ENCODE measurements at places on chromosomes 1 and 21.

DNA sequence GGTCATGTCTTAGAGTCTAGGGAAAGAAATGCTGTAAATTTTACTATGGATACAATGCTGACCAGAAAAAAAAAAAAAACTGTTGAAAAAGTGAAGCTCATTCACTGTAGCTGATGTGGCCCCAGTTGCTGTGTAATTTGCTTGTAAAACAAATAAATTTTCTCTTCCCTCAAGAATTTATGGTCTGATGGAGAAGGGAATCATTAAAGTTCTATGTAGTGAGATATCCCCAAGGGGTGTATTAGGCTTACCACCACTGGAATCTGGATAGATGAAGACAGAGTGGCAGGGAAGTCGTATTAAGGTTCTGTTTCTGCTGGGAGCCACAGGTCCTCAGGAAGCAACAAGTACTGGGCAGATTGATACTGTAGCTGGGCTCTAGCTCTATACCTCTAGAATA is 860.0 kb downstream of the LTN1 start:
- no peak for DNase-seq

DNA sequence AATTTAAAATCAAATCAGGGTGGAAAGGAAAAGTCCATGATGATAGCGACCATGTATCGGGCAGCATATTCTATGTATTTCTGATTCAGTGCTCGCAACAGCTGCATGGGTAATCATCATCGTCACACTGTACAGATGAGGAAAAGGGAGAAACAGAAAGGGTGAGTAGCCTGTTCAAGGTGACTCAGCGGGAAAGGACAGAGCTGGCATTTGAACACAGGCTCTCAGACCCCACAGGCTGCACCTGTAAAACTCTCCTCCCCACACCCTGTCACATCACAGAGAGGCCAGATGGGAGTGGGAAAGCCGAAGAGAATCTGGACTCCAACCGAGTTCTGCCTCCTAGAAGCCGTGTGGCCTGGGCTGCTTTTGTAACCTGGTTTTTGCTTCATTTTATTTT is 14.0 kb downstream of the RUNX1 start:
- DNase-seq: no peak

- DNase-seq: no peak
These were observed 45.9 kb upstream of the KIF26B start for GRCh38 chr1:245108909-245109308.

GRCh38 chr1:209646558-209646957 is 5.7 kb downstream of the LAMB3 start:
- DNase-seq: no peak

- DNase-seq: no peak
These were observed at the start of gene RGS4 for GRCh38 chr1:163069142-163069541. RGS4 (plus strand) TSS chr1:163069361; CDS start chr1:163069485, 124 bp downstream.

DNA sequence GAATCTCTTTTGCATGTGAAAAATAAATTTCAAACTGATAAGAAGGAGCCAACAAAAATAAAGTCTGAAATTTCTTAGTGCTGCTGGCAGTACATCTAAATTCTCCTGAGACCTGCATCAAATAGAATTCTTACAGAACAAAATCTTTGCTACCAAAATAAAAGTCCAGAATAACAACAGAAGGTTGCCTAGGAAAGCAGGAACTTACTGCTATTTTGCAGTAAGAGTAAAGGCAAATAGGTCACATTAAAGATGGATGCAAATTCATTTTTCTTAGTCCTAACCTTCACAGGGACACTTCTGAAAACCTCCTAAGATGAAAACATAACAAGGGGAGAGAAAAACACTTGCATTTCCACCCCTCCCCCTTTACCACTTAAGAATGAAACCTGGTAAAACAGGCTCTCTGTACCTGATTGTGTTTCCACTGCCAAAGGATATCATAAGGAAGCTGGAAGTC is 59.0 kb downstream of the RUSC1 start:
- DNase-seq: no peak

GRCh38 chr1:18976096-18976495 is 19.6 kb upstream of the IFFO2 start:
- DNase-seq: no peak

- DNase-seq: no peak
These were observed 258.0 kb upstream of the FMN2 start for GRCh38 chr1:239833723-239834122.

DNA sequence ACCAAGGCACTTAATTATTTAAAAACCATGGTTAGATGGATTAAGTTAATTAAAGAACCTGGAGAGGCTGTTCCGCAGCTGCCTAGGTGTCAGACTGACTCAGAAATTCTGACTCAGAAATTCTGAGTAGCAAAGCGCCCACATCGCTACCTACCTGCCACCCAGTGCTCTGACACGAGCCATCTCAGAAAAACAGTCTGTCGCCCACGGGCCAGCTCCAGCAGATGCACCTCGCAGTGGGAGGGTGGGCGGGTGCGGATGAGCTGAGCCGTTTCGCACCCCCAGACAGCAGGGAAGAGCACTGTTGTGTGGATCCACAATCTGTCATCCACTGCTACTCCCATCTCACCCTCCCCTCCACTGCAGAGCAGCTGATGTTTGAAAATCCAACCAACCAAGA is 13.5 kb downstream of the KCNK1 start:
- DNase-seq: no peak

DNA sequence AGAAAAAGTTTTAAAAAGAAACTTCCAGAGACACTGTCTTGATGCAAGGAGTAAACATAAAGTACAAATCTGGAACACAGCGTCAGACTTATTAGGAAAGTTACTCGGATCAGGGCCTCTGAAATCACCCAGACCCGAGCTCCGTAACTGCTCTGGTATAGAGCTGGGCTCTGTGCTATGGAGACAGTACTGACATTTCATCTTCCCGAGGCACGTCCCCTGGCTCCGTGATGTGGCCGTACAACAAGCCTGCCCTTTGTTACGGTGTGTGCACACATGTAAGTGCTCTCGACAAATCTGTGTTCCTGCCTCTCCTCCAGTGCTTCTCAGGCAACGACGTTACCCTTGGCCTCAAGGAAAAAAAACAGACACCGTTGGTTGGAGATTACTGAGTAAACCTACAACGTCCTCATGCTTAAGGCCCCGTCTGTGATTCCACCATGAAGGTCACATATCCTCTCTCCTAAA is 107.0 kb upstream of the IRF2BP2 start:
- DNase-seq: peak; percentile 69

DNA sequence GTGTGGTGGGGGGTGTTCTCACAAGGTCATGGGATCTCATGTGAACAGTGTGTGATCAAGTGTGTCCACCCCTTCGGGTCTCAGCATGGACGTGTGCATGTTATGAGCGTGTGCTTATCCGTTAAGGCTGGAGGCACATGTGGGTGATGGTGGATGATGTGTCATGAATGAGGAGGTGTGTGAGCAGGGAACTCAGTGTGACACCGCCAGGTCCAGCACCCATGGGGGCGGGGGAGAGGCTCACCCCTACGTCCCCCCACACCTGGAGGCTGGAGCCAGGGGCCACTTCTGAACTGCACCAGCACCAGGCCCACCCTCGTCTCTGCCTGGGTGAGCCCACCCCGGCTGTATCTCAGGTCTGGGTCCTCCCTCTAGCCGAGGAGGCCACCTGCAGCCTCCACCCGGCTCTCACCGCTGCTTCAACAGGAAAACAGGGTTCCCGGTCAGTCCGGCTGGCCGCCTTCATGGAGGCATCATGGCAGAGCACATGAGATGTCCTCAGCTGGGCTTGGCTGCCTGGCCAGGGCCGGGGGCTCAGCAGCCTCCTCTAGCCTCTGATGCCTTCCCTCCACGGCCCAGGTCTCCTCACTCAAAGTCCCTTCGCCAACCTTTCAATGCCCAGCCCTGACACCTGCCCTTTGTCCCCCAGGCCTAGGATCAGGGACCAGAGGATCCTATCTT is 34.2 kb upstream of the C1QA start:
- no peak for DNase-seq

DNA sequence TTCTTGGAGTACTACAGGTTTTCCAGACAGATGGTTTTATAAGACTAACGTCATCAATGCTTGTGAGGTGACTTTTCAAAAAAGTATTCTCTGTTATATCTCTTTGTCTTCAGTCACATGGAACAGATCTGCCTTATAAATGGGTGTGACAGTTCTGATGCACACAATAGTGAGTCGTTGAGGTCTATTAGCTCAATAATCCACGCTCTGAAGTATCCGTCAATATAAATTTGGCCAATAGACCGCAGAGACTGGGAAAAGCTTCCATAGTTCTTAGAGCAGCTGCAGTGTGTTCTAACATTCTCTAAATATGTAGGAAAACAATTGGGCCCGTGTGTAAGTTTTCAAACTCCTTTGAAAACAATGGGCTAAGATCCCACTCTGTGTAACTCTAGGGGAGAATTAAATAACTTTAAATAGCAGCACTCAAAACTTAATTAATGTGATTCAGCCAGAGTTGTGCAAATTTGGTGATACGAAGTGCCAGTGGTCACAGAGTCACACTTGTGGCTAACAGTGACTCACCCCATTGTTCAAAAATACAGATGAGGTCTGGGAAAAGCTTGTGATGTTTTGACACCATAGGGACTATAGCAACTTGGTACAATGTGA is 316.0 kb downstream of the LMO4 start:
- DNase-seq: peak; percentile 22

- no peak for DNase-seq
These were observed 73.9 kb upstream of the RRP15 start for GRCh38 chr1:218211241-218211640.

GRCh38 chr1:193402977-193403376 is 216.6 kb upstream of the B3GALT2 start:
- no peak for DNase-seq

DNA sequence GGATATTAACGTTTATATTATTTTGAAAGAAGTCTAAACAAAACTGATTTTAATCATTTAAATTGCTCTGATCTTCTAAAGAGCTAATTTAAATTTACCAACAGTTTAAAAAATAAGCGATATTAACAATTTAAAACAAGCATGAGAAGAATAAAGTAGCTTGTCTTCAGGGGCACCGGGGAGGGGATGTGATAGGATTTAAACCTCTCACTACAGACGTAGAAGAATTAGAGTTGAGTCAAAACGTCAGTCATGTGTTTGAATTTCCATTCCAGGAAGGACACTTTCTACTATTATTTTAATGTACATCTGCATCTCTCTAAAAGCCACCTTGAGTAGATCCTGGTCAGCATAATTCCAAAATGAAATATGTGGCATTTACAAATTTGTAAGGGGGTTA is 58.2 kb upstream of the TPTE start:
- no peak for DNase-seq

DNA sequence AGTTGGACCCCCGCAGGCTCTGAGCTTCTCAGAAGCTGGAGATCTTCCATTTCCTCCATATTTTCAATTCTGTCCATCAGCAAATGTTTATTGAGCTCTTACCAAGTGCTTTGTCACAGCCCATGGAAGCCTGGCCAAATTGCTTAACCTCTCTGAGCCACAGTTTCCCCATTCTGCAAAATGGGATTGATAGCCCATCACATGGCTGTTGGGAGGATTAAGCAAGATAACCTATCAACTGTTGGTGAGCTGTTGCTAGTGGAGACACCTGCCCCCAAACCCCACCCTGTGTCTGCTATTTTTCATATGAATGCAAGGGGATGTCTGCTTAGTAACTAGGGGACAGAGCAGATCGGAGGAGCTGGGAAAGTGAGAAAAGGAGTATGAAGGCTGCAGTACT is 38.3 kb downstream of the CD34 start:
- DNase-seq: no peak

DNA sequence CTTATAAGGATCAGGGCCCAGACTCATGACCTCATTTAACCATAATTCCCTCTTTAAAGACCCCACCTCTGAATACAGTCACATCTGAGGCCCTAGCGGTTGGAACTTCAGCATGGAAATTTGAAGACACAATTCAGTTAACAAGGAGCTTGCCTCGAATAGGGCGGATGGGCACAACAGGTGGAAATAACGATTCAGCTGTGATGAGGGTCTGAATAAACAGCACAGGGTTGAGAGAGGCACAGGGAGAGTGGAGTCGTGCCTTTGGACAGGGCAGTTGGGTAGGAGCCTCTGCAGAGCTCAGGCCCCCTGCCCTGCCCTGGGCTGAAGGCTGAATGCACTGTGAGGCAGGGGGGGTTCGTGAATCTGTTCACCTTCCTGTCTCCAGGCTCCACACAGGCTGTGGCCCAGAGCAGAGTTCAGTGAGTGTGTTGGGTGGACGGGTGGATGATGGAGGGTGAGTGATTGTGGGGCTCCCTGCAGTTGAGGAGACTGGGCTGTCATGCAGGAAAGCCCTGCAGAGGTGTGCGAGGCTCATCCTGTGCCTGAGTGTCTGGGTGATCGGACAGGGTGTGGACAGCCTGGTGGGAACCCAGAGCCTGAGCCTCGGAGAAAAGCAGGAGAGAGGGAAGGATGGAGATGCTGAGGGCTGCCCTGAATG is 243.1 kb downstream of the FOXD2 start:
- DNase-seq: no peak

- no peak for DNase-seq
These were observed 124.3 kb downstream of the DISC1 start for GRCh38 chr1:231750818-231751362.

GRCh38 chr1:25430967-25431881 is 527 bp downstream of the MACO1 start:
- no peak for DNase-seq

- DNase-seq: peak; percentile 56
These were observed 1.0 kb upstream of the SLC6A9 start for GRCh38 chr1:44032170-44032790.

- DNase-seq: no peak
These were observed 17.6 kb upstream of the AJAP1 start for GRCh38 chr1:4636644-4637380.

GRCh38 chr1:13918862-13919261 is 218.9 kb downstream of the PRDM2 start:
- no peak for DNase-seq

DNA sequence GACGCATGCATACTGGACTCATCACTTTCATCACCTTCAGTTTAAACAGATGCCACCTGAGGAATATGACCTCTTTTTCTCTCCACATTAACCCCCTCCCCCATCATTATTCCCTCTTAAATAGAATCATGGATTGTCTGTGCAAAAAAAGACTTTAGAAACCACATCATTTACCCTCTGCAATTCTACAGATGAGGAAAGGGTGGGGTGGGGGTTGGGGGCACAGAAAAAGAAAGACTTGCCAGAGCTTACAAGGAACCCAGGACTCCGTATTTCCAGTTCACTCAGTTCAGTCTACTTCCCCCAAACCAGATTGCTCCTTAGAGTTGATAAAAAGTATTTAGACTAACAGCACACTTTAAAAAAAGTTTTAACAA is 26.2 kb upstream of the NFIA start:
- peak; percentile 58 for DNase-seq

- no peak for DNase-seq
These were observed 37.8 kb downstream of the FUBP1 start for GRCh38 chr1:77940921-77941570.

DNA sequence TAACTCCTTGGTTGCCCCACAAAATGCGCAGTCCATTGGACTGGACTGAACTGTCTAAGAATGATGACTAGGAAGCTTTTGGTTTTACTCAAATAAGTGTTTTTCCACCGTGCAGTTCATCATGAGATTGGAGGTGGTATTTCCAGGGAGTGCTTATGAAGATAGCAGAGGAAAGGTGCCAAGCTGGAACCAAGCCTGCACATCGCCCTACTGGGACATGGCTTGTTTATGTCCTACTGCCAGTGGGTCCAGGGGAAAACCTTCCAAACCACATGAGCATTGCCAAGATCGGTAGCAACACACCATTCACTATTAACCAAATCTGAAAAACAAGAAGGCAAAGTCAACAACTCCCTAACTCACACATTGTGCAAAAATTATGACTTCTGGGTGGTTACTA is 54.7 kb upstream of the DSCAM start:
- no peak for DNase-seq

GRCh38 chr1:158013840-158014730 is 20.6 kb downstream of the KIRREL1 start:
- DNase-seq: no peak

GRCh38 chr1:54103414-54103813 is 49.4 kb downstream of the CDCP2 start:
- no peak for DNase-seq

- DNase-seq: no peak
These were observed 6.0 kb upstream of the NLRP3 start for GRCh38 chr1:247409869-247410544.

All from NCI-H510A treated with DMSO at 0.1 percent for 48 hours (cell line).